Stimulated activated CD4-positive, alpha-beta T cell treated with anti-CD3 and anti-CD28 coated beads, TNF-alpha, amount 100 ng/mL, for 4 hours (primary cell): ENCODE measurements at places on chromosomes 1 and 21.
A peak's percentile ranks its signal among the peaks of the same experiment; 100 is the strongest.

GRCh38 chr1:211734791-211735190 is 59.4 kb upstream of the NEK2 start:
- no peak for DNase-seq

- DNase-seq = no peak
Measured at GRCh38 chr1:163439471-163439870, 117.7 kb downstream of the NUF2 start.

DNA sequence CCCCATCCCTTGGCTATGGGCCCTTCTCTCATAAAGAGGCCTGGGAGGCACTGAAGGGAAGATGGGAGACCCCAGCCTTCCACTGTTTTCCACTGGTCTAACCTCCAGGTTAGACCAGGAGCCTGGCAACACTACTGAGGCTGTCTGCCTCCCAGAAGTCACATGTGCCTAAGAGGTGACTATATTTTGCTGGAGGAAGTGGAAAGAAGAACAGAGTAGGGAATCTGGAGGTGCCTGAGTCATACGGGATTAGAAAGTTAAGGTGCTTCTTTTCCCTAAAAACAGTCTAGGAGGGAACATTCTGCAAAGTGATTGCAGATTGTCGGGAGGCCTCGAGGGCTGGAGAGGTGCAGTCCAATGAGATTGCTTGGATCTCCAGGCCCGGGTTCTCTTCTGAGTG is 4.6 kb downstream of the NFASC start:
- DNase-seq = no peak

- DNase-seq = no peak
Measured at GRCh38 chr1:27005648-27006496, 6.8 kb downstream of the TENT5B start.

DNA sequence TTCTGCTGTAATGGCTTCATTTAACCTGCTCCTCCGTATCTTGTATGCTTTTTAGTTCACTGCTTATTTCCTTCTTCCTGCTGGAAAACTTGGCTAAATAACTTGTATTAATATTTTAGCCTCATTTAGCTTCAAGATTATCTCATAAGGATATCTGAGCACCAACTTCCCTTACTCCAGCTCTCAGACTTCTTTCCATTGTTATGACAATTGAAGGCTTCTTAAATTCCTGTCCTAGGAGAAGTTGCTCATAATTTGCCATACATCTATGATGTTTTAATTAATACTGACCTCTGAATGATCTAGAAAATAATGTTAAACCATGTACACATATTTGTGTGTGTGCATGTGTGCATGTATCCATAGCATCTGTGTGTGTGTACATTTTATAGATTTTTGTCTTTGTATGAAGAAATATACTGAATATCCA is 1524.4 kb upstream of the TPTE start:
- no peak for DNase-seq

- DNase-seq = no peak
Measured at GRCh38 chr1:66648901-66649595, 103.2 kb upstream of the DYNLT5 start.

DNA sequence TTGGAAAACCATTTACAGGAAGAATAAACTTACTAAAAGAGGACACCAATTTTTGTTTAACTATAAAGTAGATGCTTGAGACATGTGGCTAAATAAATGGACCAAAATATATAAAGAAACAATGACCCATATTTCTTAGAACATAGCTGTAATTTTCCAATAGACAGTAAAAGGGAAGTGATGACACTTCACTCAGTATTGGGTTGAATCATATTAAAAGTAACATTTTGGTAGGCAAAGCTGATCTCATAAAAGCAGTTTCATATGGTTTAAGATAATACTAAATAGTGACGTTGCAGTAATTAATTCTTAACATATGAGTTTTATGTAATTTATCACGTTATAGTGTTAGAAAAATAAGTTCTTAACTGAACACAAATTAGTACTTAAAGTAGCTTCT is 308.9 kb upstream of the RUNX1 start:
- no peak for DNase-seq

- no peak for DNase-seq
Measured at GRCh38 chr21:42746593-42747275, 93.3 kb downstream of the PDE9A start.

DNA sequence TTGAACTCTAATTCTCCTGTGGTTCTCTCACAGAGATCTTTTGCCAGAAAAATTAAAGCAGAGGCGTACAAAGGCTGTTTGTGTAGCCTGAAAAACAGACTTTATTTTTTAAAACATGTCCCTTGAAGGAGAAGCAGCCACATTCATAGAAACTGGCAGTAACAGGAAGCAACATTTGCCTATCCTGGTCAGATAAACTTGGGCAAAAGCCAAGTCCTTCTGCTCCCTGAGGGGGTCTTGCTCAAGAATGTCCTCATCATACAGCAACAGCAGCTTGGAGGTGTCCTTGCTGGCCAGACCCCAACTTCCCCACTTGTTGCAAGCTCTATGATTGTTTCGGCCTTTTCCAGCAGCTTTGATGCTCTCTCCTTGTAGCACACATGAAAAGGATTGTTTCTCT is 36.3 kb downstream of the MSTO1 start:
- no peak for DNase-seq

GRCh38 chr1:65412984-65413375 is 7.5 kb upstream of the LEPR start:
- no peak for DNase-seq

- DNase-seq = no peak
Measured at GRCh38 chr1:145827966-145828365, 4.0 kb downstream of the POLR3C start.

DNA sequence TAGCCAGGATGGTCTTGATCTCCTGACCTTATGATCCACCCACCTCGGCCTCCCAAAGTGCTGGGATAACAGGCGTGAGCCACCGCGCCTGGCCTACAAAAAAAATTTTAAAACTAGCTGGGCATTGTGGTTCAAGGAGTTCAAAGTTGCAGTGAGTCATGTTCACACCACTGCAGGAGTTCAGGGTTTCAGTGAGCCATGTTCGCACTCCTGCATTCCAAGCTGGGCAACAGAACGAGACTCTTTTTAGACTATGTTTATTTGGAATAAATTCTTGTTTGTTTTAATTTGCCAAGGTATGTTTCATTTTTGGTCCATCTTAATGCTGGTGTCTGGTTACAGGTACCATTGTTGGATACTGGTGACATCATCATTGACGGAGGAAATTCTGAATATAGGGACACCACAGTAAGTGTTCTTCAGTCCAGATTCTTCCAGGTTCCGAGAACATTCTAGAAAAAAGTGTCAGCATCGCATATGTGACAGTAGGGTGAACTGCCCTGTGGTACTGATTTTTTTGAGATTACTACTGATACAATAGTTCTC is 3.9 kb downstream of the PGD start:
- DNase-seq = no peak

- no peak for DNase-seq
Measured at GRCh38 chr1:234572966-234573365, 37.0 kb downstream of the IRF2BP2 start.

- DNase-seq = peak; percentile 1
Measured at GRCh38 chr1:92029241-92029922, 403 bp upstream of the EPHX4 start.

DNA sequence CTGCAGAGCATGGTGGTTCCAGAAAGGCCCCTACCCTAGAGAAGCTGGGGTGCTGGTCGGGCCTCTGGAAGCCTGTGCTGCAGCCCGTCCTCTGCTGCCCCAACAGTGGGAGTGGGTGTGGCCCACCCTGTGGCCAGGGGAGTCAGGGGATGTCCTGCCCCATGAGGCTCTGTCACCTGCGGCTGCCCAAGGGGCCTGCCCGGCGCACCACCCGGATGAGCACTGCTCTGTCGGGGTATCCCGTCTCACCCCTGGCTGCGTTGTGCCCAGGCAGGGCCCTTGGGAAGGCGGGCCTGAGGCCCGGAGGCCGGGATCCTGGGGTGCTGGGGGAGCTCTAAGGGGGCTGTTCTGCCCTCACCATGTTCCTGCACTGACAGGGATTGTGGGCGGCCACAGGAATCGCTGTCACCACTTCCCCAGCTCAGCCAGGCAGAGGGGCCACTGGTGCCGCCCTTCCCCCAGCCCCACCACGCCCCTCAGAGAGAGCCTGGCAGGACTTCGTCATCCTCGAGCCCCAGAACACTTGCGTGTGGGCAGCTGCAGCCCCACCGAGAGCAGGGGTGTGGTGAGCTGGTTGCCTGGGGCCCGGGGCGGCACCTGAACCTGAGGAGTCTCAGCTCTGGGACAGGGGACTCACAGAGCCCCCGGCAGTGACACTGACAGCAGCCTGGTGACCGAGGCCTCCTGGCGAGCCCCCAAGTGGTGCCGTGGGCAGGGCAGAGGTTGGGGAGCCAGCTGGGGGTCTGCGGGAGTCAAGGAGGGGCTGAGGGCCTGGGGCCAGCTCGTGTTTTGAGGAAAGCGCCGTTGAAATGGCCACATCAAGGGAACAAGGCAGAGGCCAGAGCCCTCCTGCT is 20.2 kb downstream of the PANK4 start:
- no peak for DNase-seq

DNA sequence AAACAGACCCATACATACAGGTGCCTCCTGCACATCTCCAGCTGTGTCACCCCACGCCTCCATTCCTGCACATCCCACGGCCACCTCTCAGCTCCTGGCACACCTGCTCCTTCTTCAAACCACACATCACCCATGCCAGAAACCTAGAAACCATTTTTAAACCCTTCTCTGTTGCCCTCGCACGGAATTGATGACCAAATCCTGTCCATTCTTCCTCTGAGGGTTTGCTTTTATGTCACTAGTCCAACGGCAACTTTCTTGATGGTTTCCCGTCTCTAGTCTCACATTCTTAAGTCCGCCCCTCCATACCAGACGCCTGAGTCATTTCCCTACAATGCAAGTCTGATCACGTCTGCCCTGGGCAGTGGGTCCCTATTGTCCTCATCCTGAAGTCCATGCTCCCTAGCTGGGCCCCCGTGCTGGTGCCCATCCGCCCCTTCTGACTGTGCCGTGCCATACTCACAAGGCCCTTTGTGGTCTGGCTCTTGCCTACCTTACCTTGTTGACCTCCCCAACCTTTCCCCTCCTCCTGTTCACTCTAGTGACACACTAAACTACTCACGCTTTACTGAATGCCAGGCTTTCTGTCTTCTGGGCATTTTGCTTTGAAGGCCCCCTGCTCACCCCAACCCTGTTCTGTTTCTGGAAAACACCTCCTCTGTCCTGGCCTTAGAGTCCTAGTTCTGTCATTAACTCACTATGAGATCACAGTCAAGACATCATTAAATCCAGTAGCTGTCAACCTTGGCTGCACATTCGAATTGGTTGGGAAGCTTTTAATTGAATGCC is 17.6 kb downstream of the SLC2A1 start:
- no peak for DNase-seq

- no peak for DNase-seq
Measured at GRCh38 chr1:162422662-162423375, 10.9 kb upstream of the SH2D1B start.

GRCh38 chr1:58618303-58618702 is 41.3 kb upstream of the TACSTD2 start:
- no peak for DNase-seq

- DNase-seq = no peak
Measured at GRCh38 chr1:207025146-207025880, 7.2 kb downstream of the C1orf116 start.

DNA sequence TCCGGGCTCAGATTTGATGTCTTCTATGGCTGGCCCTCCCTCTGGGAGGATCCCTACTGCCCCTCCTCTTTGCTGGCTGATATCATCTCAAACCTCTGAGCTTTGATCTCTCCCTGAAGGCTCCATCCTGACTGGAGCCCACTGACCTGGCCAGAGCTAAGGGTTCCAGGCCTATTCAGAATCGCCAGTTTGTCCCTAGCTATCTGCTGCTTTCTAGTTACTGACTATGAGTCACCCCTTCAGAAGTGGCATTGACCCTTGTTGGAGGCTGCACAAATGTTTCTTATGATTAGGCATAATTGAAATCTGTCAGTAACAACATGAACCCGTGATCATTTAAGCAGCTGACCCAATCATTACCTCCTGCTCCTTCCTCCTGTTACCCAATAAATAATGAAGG is 87.1 kb downstream of the ABCA4 start:
- DNase-seq = no peak
